ENCODE measurements at places on chromosomes 1 and 21.
A peak's percentile ranks its signal among the peaks of the same experiment; 100 is the strongest.

DNA sequence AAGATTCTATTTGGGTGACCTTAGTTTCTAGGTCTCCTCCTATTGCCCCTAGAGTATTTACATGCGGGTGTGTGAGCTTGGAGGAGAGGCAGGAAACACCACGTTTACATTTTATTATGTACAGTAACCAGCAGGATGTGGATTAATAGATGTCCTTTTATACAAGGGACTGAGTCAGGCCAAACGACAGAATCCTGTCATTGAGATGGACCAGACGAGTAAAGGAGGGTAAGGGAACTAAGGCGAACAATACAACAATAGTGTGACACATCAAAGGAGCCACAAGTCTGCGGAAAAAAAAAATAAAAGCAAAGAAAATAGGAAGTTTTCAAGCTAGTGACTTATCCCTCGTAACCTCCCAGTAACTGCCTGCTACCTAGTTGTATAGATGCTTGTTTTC, 151.1 kb downstream of the GABPA start:
- DNase-seq = no peak

DNA sequence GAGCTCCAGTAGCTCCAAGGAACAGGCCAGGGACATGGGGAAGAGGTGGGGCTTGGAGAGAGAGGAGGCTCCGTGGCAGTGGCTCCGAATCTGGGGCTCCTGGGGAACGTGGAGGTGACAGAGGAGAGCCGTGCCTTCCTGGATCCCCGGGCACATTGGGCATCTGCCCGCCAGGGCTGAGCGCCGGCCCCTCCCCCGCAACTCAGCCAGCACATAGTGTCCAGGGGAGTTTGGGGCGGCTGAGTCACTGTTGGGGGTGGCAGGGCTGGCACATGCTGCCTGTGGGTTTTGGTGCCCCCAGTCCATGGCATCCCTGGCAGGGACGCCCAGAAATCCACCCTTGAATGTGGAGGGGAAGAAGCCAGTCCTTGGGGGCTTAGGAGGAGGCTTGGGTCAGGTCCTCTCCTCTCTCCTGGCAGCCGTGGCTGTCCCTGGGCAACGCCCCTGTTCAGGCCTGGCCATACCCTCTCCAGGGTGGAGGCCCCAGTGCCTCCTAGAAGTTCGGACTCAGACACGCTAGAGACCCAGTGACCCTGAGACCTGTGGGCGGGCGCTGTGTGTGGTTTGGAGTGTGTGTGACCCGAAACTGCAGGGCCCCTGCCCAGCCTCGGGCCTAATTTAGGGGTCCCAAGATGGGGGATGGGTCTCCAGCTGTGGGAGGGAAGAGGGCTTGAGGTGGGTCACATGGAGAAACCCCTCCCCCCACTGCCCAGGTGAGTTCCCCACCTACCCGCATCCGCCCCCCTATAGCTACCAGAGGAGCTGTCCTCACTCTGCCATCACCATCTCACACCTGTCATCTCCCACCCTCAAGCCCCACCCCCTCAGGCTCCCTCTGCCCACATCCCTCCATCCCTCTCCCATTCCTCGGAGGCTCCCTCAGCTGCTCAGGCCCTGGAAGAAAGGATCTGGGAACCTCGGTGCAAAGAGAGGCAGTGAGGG, 1.6 kb downstream of the HSPB7 start:
- no peak for DNase-seq

GRCh38 chr1:15948595-15949452, 27.1 kb downstream of the ZBTB17 start:
- DNase-seq = no peak

- no peak for DNase-seq
These were observed 53.9 kb upstream of the NADK start for GRCh38 chr1:1832166-1832565.

GRCh38 chr1:51926171-51926812, 47.8 kb upstream of the NRDC start:
- no peak for DNase-seq

DNA sequence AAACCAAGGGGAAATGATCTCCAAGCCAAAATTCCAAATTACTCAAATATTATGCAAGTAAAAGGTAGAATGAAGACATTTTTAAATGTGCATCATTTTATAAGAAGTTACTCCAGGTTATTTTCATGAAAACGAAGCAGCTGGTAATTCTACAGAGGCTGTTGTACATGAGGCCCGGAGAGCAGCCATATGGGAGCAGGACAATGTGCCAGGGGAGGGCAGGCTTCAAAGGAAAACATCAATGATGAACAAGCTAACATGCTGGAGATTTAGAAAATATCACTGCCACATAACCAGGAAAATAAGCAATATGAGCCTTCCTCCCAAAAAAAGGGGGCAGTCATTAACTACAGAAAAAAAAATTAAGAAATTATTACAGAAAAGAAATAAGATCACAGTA, 109.1 kb downstream of the TIAM1 start:
- no peak for DNase-seq

DNA sequence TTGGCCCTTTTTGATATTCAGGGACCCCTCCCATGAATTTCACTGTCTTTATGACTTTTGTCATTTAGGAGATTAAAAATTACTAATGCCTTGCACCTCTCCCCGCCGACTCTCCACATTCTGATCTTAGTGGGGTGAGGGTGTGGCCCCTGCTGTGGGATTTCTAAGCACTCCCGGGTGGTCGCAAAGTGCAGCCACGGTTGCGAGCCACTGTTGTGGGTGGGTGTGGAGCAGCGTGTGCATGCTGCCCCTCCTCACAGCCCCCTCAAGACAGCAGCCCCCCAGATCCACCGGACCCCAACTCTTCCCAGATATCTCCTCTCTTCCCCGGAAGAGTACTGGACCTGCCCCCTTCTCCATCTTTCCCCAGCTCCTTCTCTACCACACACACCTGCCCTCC, 66.6 kb upstream of the EFHD2 start:
- no peak for DNase-seq

DNA sequence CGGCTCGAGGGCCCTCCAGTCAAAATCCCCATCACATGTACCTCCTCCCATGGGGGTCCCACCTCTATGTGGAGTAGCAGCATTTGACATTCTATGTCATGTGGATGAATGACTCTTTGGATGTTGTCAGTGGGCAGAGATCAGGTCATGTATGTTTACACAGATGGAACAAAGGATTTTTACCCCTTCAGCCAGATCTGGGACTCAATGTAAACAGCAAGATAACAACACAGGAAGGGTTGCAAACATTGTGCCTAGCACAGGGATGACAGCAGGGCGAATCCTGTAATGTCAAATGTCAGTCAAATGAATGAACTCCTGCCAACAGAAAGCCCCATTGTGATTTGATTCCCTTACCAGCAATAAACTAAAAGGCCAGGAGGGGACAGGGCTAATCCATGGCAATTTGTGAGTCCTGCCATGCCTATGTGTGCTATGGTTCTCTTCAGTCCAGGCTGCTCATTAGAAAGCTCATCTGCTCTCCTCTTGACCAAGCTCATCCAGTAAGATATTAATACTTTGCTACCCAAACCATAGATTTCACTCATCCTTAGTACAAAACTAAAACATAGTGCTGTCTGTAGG, 60.3 kb downstream of the PGBD5 start:
- DNase-seq = no peak

DNA sequence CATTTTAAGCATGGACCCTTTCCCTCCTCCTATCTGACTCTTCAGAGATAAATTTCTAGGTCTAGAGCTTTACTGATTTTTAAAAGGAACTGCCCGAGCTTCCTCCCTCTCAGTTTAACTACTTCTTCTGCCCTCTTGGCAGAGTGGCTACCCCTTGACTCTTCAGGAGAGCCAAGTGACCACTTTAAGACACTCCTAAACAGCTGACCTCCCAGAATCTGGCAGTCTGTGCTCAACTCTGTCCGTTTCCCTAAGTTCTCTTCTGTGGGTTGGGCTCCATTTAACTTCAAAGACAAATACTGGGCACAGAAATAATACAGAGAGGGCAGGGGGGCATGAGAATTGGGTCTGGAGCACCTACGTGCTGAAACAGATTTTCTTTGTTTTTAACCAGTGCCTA, 196.3 kb upstream of the FOXD3 start:
- DNase-seq = no peak

- DNase-seq = no peak
These were observed 202.1 kb downstream of the VAV3 start for GRCh38 chr1:107762751-107763390.

DNA sequence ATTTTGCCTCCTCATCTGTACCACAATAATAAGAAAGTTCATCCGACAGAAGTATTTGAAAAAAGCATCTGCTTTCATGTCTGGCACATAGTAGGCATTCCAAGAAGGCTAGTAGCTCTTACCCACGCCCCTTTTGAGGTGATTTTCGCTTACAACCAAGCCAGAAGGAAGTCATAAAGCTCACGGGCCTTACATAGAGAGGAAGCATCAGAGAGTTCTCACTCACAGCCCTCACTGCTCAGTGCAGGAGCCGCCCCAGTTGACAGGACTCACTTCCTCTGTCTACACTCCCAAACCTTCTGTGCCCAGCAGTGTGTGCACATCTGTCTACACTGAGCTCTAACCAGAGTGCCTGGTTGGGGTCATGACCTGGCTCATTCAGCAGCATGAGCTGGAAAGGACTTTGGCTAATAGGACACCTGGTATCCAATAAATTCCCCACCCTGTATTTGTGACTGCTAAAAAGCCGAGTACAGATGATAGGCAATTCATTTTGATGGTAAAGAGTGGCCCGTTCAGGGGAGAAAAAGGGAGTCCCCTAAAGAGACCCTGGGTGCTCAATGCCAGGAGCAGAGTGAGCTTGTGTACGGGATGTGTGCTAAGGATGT, 36.8 kb upstream of the DUSP10 start:
- DNase-seq = no peak

DNA sequence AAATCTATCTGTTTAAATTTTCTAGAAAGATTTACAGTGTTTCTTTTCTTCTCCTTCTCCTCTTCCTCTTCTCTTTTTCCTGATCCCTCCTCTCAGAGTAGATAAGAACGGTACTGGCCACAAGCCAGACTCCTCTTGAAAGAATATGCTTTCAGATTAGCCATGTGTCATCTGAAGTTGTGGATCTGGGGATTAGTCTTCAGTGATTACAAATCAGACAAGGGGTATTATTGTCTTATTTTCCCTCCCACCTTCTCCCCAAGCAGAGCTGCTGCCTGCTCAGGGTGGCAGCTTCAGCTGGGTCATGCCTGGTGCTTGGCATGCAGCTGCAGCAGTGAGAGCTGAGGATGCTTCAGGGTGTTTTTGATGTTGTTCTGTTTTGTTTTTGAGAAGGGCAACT, 42.7 kb downstream of the SGIP1 start:
- peak; percentile 25 for DNase-seq

GRCh38 chr1:115283249-115283648, 54.8 kb downstream of the NGF start:
- no peak for DNase-seq

GRCh38 chr21:41377715-41378114, 15.9 kb downstream of the MX2 start:
- DNase-seq = no peak

DNA sequence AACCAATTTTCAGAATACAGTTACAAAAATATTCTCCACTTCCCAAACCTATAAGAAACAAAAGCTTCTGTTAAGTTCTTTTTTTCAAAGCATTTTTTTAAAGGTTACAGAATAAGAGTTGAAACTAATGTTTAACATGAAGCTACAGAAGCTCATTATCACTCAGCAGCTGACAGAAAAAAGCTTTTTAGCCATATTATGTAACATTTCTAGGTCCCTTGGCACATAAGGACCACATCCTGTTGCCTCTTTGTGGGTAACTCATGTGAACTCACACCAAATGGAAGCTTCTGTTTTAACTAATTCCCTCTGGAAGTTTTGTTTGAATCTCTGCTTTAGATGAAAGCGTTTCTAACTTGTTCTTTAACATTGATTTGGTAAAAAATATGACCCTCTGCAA, 242.5 kb upstream of the TMPRSS15 start:
- no peak for DNase-seq

DNA sequence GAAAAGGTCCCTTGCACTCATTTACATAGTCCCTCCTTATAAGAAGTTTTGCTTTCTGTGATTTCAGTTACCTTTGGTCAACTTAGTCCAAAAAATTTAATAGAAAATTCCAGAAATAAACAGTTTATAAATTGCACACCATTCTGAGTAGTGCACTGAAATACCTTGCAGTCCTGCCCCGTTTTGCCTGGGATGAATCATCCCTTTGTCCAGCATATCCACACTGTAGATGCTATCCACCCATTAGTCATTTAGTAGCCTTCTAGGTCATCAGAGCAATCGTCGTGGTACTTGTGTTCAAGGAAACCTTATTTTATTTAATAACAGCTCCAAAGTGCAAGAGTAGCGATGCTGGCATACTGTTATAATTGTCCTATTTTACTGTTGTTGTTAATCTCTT, 38.0 kb downstream of the SPRTN start:
- no peak for DNase-seq

- no peak for DNase-seq
These were observed 30.9 kb upstream of the RBM15 start for GRCh38 chr1:110308247-110308646.

DNA sequence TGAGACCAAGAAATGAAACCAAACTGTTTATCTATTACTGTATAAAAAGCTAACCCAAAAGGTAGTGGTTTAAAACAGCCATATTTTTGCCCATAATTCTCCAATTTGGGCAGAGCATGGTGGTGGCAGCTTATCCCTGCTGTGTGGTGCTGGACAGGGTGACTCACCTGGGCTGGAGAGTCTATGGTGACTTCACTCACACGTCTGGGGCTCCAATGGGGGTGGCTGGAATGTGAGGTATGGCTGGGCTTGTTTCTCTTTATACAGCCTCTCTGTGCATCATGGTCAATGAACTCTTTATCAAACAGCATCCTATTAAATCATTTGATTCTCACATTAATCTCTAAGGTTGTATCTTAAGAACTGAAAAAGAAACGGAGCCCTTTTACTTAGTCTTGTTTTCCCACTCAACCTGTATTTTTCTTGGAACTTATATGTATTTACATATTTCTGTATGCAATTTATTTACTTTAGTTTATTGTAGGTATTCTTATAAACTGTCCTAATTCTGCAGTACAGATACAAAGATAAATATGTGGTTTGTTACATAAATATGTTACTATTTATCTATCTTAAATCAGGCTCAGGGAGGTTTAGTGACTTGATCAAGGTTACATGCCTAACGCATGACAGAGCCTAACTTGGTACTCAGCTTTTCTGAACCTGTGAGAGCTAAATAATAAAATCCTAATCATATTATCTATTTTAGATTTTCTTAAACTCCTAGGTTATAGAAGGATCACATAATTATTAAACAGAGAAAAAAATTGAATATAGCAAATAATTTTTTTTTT, 37.5 kb upstream of the WLS start:
- no peak for DNase-seq

GRCh38 chr21:30839304-30839703, 9.7 kb upstream of the KRTAP7-1 start:
- DNase-seq = no peak

DNA sequence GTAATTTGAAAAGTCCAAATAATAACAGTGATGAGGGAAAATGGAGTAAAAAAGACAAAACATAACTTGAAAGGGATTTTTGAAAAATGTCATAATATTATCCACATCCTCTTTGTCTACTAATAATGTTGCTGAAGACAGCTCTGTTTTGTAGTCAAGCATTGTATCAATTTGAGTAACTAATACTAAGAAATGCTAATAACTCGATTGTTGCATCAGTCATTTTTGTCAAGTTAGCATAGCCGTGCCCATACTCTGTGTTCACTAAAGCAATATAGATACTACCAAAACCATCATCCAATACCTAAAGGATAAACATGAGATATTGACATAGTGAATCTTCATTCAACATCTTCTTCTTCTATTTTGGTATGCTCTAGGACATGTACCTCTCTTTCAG, 17.3 kb downstream of the PDC start:
- DNase-seq = no peak
